Stimulated activated CD4-positive, alpha-beta T cell treated with anti-CD3 and anti-CD28 coated beads, Interleukin-1b, Interleukin-23, amount 100 ng/mL, for 4 hours (primary cell): ENCODE measurements at places on chromosomes 4 and X.

GRCh38 chr4:58061967-58062366 is 951.8 kb upstream of the IGFBP7 start:
- no peak for DNase-seq

DNA sequence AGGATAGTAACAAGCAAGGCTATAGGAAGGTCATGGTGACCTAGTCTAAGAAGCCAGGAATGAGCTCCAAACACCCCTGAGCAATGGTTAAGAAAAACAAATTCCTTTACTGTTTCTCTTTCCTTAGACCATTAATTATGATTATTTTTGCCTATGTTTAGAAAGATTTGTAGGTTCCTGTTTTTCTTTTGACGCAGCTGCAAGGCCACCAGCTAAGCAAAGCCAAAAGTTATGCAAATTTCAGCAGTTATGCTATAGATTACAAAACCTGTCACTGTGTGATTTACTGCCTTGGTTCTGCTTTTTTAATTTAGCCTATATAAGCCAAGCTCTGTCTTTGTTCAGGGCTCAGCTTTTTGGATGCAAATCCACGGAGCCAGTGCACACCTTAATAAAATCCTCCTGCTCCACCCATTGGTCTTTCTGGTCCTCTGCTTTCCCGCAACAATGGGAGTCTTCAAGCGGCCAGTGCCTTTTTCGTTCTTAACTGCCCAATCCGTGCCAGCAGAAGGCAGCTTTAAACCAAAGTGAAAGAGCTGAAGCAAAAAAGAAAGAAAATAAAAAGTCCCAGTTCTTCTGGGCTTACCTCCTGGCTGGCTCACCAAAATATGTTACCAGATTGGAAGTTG is 1.4 kb upstream of the CEP135 start:
- no peak for DNase-seq

DNA sequence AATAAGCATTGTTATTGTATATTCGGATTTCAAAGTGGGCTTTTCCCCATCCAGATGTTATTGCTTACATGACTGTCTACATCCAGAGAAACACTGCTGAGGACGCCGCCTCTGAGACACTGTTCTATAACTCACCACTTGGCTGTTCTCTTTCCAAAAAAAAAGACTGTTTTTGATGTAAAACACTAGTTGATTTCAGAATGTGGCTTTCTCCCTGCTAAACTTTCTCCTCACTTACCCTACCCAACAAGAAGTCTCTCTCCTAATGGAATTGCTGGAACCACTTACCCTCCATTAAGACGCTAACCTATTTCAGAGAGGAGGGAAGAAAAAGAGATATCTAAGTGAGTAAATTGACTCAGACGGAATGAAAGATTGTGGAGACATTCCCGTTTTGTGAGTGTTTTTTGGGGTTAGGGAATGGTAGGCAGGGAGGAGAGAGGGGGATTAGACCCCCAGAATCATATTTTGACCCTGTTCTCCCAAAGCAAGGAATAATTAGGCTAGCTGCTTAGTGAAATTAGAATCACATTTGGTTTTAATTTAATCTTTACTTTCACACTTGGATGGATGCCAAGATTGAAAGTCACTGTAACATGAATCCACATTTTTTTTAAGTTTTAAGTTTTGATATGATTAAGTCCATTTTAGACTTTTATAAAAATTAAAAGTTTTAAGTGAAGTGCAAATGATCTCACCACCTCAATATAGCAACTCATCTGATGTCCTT is 174.9 kb downstream of the CHIC2 start:
- no peak for DNase-seq

GRCh38 chrX:153673428-153674218 is at the start of gene PNCK:
Gene PNCK, minus strand, starts transcription at chrX:153673813. Its CDS starts 737 bp downstream, at chrX:153673076.
- DNase-seq = no peak

DNA sequence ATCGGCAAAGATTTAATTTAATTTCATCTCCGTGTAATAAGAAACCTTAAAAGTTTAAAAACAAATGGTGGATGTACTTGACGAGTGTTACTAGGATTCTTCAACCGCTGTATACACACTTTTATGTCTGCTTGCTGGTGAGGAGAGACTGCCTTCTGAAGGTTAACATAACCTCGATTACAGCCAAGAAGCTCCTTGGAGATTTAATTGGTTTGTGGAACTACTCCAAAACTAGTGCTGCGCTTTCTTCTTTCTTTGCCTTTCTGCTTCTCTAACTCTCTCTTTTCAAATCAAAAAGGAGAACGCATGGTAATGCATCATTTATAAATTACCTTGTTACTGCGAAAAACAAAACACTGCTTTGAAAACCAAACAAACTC is 109.0 kb downstream of the ANTXR2 start:
- no peak for DNase-seq

GRCh38 chrX:121733514-121733913 is 686.1 kb downstream of the GLUD2 start:
- DNase-seq = no peak

GRCh38 chr4:109959195-109959594 is 46.5 kb downstream of the EGF start:
- no peak for DNase-seq

DNA sequence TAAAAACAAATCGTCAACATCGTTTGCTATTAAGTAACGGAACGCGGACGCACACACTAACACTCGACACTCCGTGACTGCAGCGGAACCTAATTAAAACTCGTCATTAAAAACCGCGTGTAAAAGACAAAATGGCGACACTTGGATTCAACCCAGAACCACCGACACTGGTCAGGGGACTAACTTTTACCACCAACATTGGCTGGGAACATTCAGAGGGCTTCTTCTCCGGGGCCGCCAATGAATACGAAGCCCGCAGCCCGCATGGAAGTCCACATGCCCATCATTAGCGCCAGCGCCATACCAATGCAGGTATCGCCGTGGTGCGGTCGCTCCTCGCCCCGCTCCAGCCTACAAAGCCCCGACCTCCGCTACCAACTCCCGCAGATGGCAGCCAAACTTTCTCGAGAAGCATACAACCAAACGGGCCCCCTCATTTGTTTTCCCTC is 498 bp downstream of the RBMX start:
- peak; percentile 6 for DNase-seq

DNA sequence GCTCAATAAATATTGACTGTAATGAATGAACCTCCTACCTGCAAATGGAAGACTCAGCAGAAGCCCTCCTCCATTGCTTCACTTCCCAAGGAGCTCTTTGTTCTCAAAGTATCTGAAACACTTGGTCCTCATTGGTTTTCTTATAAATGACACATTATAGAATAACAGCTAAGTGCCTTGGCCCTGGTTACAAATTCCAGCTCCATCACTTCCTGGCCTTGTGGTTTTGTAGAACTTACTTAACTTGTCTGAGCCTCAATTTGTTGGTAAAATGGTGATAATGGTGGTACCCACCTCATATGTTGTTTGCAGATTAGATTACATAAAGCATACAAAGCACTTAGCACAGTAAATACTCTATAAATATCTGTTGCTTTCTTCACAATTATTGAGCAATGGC is 25.2 kb upstream of the SMIM20 start:
- DNase-seq = no peak

GRCh38 chr4:40275065-40275730 is 59.9 kb upstream of the CHRNA9 start:
- DNase-seq = no peak

DNA sequence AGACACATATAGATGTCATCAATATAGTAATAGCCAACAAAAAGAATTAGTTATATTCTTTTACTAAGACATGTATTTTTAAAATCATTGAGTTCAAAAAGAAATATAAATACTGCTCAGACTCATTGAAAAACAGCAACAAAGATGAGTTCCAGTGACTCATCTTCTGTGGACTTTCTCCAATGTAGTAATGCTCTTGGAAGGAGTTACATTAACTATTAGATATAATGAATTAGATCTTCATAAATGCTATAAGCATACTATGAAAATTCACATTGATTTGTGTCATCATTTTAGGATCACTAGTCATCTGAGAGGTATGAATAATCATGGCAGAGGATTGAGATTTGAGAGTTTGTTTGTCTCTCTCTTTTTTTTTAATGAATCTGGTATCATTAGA is 547.8 kb upstream of the PCDH7 start:
- DNase-seq = no peak

GRCh38 chrX:111348429-111348828 is 63.6 kb downstream of the DCX start:
- no peak for DNase-seq

GRCh38 chr4:104424989-104425388 is 69.7 kb downstream of the CXXC4 start:
- DNase-seq = no peak

GRCh38 chrX:119685225-119686066 is 7.5 kb downstream of the SEPTIN6 start:
- no peak for DNase-seq

- no peak for DNase-seq
Observed at GRCh38 chr4:159706704-159707103, 603.8 kb downstream of the RAPGEF2 start.

- DNase-seq = no peak
Observed at GRCh38 chr4:6782846-6783110, 251 bp downstream of the KIAA0232 start.

GRCh38 chrX:48465336-48465933 is 4.6 kb downstream of the SLC38A5 start:
- DNase-seq = no peak
